ENCODE measurements at places on chromosomes 2 and 18.

- DNase-seq: no peak
Measured at GRCh38 chr2:240604291-240604938, 17.9 kb downstream of the CAPN10 start.

DNA sequence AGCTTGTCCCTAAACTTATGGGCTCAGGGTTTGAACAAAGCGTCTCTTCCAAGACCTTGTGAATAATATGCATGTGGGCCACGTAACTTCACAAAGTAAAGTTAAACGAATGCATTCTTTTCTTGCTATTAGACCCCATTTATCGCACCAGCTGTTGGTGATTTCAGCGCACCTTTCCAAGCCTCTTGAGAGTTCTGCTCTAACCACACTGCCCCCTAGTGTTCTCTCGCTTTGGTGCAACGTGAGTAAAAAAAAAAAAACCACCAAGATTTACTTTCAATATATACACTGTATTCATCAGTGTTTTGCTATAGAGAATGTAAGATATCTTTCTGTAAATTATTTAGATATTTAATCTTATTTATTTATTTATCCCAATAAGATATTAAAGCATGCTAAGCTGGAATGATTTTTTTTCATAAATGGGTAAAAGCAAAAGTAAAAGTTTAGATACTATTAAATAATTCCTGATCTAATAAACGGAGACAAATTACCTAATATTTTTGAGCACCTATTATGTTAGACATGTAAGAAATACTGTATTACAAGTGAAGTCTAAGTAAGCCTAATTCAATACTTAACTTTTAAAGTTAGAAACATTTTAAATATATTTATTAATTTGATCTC, 459.5 kb downstream of the DLGAP1 start:
- DNase-seq: peak; percentile 27

- peak; percentile 38 for DNase-seq
Measured at GRCh38 chr2:144162652-144163051, 357.3 kb downstream of the ZEB2 start.

- DNase-seq: no peak
Measured at GRCh38 chr2:64737547-64737946, 83.8 kb upstream of the SERTAD2 start.

GRCh38 chr2:175156534-175156933, 11.5 kb downstream of the ATF2 start:
- DNase-seq: no peak

GRCh38 chr2:223488814-223489213, 113.3 kb downstream of the SCG2 start:
- DNase-seq: no peak

DNA sequence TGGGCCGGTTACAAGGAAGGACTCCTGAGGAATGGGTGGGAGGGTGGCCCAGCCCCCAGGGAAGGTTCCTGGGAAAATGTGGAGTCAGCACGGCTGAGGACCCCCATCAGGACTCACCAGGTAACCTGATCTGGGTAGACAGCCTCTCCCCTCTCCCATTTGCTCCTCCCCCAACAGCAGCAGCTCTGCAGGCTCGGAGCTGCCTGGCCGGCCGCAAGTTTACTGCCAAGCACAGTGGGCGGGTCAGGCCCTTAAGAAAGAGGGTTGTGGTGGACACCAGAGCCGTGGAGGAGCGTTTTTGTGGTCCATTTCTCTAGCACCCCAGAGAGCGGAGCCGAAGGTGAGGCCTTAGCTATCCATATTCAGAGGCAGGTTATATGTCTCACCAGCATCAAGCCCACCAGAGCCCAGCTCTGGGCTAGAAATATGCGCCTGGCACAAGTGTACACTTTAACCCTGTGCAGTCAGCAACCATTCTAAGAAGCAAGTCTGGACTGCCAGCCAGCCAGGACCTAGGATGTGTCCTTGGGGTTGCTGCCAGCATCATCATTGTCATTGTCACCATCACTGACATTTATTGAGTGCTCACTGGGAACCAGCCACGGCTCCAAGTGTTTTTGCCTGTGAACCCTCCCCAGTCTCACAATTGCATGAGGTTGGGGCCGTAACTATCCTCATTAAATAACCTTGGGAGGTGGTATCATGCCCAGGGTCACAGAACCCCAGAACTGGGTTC, 190.1 kb downstream of the KLHL29 start:
- no peak for DNase-seq

Measured in T-cell (primary cell).